ENCODE measurements at places on chromosomes 5 and 9.

DNA sequence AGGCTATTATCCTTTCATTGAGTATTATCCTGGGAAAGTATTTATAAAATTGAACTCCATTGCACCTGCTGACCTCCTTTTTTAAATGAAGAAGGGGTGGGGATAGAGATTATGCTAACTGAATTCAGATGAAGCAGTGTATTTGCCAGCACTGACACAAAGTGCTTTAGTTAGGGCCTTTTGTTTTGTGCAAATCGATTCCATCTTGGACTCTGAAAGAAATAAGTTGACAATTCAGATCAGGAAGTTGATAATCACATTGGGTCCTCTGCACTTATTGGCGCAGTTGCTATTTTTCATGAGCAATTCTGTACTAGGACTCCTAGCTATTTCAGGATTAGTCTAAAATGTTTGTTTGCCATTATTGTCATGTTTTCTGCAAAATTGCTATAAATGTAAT, 101.6 kb upstream of the FSD1L start:
- DNase-seq = no peak

DNA sequence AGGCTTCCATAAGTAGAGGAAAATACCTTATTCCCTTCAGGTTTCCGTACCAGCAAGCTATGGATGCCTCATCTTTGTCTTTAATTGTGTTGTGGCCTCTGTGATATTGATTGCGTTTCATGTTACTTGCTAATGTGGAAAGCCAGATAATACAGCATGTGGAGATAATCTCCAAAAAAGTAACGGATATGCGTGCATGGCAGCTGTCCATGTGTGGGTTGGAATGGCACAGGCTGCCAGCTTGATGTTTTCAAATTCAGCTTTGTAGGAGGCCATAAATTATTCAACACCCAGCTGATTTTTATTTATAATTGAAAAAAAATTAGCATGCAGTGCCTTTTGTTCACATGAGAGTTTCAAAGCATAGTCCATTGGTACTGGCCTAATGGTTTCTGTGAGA, 144.9 kb downstream of the GIN1 start:
- DNase-seq = no peak

GRCh38 chr5:164532235-164532900, 1026.9 kb downstream of the MAT2B start:
- no peak for DNase-seq

DNA sequence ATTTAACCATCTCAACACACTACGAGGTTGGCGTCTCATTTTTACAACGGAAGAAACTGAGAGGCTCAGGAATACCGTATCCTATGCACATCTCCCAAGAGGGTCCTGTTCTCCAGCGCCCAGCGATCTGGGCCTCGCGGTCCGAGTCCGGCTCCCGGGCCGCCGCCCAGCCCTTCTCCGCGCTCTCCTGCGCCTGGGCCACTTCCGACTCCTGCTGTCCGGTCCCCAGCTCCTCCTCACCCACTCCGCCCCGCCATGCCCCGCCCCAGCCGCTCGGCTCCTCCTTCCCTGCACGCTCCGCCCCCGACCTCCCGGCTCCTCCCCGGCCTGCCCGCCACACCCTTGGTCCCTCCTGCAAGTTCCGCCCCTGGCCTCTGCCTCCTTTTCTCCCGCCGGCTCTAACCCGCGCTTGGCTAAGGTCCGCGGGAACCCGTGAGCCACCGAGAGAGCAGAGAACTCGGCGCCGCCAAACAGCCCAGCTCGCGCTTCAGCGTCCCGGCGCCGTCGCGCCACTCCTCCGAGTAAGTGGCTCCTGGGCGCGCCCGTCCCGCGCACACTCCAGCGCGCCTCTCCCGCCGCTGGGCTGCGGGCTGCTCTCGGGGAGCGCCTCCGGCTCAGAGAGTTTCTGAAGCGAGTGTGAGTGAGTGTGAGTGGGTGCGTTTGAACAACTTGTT, 87.3 kb upstream of the TNFAIP8 start:
- peak; percentile 96 for DNase-seq

- peak; percentile 77 for DNase-seq
Observed at GRCh38 chr9:120928483-120929228, 2.1 kb upstream of the TRAF1 start.

GRCh38 chr9:22217254-22217653, 208.1 kb upstream of the CDKN2B start:
- DNase-seq = no peak

DNA sequence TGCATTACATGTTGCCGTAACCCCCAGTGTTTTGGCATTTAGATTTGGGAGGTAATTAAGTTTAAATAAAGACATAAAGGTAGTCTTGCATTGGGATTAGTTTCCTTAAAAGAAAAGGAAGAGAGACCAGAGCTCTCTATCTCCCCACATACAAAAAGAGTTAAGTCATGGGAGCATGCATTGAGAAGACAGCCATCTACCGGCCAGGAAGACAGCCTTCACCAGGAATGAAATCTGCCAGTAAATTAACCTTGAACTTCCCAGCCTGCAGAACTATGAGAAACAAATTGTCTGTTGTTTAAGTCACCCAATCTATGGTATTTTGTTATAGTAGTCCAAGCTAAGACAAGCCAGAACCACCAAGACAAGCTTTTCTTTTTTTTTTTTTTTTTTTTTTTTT, 567.0 kb upstream of the CDH18 start:
- no peak for DNase-seq

DNA sequence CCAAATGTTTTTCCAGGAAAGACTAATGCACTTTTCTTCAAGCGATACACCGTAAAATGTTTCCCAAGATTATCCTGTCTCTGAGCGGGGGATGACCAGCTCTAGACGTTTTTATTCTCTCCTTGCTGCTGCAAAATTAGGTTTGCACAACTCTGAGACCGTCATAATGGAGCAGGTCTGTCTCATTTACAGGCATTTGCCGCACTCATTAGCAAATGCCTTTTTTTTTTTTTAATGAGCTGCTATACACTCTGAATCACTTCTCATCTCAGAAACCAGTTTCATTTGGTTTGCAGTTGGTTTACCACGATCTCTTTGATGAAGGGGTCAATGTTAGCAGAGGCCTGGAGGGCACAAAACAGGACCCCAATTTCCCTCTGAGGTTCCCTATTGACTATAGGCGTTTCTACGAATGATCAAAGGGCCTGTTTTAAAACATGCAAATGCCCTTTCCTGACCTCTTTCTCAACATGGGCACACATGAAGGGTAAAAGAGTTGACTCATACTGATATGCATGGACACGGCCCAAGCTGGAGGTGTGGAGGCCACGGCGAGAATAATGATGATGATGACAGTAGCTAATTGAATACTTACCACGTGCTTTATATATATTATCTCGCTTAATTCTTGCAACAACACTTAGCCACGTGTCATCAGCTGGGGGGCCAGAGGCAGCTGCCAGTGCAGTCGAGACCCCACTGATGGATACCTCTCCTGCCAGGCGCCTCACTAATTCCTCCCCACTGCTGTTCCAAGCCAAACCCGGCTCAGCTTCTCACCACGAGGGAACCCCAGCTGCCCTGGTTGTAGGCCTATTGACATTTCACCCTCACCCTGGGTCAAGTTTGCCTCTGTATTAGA, 89.9 kb upstream of the PTCH1 start:
- no peak for DNase-seq

DNA sequence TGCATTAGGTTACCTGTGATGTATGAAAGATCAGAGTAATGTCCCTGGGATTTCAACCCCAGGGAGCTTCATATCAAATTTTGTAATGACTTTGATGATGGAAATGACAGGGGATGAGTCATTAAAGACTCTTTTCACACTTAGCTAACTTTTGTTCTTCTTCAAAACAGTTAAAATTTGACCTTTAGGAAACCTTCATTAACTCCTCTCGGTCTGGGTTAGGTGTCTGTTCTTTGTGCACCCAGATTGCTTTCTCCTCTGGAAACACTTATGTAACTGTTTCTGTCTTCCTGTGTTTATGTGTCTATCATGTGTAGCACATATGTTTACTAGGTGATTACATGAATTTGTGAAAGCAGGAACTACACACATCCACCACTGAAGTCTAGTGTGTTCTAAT, 1.6 kb downstream of the SRFBP1 start:
- no peak for DNase-seq

- no peak for DNase-seq
Observed at GRCh38 chr9:137988701-137989100, 111.1 kb downstream of the CACNA1B start.

- no peak for DNase-seq
Observed at GRCh38 chr9:37908698-37909186, 4.8 kb upstream of the SLC25A51 start.

GRCh38 chr9:72882117-72882775, 70.6 kb downstream of the ALDH1A1 start:
- no peak for DNase-seq

- no peak for DNase-seq
Observed at GRCh38 chr5:170221327-170221741, 11.5 kb upstream of the C5orf58 start.

DNA sequence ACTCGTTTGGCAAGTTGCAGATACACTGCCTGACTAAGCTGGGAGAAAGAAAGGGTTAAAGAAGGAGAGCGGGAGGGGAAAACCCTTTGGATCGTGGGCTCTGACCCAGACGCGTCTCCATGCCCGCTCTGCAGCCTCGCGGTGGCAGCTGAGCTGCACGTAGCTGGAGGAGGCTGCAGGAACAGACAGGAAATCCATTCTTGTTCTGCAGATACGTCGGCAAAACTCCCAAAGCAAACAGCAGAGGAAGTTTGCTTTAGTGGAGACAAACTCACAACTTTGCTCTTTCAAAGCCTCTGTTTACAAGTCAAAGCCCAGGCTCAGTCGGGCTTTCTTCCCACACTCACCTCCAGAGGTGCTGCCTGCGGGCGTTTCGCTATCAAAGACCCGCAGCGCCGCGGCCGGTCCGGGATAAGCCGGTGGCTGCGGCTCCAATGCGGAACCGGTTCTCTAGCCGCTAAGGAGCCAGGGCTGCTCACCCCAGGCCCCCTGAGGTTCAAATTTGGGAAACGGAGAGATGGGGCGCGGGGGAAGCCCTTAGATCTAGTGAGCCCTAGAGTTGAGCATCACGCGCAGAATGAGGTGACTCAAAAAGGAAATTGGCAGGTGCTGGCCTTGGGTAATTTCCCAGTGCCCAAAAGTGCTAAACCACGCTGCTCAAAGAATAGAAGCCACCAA, 60.7 kb downstream of the MAT2B start:
- peak; percentile 18 for DNase-seq

DNA sequence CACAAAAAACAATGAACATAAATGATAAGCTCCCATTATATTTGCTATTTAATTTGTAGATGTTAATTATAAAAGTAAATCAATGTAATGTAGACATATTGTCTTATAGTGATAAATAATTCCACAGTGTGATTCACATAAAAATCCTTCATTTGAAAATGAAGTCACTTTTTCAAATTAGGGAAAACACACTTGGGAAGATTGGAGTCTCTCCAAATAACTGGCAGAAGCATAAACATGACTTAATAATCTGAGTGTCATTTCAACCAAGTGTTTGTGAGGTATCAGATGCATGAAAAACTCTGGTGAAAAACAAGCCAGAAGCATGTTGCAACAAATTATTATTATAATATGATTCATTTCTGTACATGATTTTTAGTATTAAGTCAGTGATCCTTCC, 102.2 kb downstream of the CETN3 start:
- DNase-seq = no peak

DNA sequence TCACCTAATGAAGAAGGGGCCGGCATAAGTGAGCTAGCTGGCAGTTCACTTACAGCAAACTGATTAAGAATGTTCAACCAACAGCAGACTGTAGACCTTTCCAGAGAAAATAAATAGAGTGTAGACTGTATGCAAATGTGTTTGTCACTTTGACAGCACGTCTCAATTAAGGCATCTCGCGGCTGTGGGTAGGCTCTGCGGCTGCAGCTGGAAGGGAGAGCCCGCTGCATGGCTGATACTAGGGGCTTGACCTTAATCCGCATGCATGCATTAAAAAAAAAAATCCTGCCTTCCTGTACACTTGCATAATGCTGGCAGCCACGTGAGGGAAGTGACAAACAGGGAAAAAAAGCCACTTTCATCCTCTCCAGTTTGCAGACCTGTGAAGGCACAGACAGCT, 82.3 kb downstream of the CRB2 start:
- no peak for DNase-seq

- no peak for DNase-seq
Observed at GRCh38 chr5:31656806-31657205, 17.9 kb downstream of the PDZD2 start.

DNA sequence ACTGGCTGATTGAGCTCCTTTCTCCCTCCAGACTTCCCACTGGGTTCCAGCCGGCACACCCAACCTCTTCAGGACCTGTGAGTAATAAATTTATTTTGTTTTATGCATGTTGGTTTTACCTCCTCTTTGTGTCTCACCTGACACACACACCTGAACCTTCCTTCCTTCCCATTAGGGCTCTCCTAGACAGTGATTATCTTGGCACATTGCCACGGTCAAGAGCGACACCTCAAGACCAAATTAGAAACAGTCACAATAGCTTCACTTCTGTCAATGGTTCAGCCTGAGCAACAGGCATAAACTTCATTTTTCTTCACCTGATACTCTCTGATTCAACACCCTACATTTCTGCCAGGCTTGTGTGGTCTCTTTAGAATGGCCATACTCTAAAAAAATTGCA, 296.3 kb upstream of the SMARCA2 start:
- DNase-seq = no peak

GRCh38 chr9:74784506-74784905, 103.2 kb downstream of the TRPM6 start:
- DNase-seq = no peak

GRCh38 chr9:20191228-20191840, 402.5 kb upstream of the SLC24A2 start:
- no peak for DNase-seq

DNA sequence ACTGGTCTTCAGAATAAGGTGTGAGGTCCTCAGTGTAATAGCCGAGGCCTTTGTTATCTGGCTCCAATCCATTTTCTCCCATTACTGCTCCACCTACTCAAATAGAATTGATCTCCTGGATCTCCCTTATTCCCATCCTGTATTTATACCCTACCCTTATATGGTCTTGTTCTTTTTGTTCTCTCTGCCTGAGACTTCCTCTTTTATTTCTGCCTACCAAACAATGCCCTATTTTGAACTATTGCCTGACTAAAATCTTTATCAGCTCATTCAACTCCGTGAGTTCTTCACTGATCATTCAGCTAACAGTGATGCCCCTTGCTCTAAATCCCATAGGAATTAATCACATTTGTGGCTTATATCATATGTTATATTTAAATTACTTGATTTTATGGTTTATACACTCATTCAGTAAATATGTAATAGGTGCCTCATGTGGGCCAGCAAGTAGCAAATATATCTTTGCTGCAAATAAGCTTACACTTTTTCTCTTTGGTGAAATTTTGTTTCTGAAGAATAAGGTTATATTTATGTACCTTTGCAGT, 417.5 kb upstream of the MEF2C start:
- DNase-seq = no peak

GRCh38 chr9:78871452-78872331, 574.8 kb downstream of the PSAT1 start:
- DNase-seq = no peak

DNA sequence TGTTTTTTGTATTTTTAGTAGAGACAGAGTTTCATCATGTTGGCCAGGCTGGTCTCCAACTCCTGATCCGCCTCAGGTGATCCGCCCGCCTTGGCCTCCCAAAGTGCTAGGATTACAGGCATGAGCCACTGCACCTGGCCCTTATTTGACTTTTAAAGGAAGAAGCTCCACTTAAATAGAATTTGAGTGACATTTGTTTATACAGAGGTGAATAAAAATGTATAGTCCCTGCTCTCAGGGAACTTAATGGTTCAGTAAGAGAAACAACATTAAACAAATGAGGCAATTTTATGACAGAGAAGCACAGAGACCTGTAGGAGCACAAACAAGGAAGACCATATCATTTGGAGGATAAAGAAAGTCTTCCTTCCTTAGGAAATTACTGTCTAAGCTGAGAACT, 65.7 kb downstream of the C9orf152 start:
- no peak for DNase-seq

GRCh38 chr5:88470745-88471144, 202.1 kb upstream of the TMEM161B start:
- DNase-seq = no peak

Measured in activated CD8-positive, alpha-beta memory T cell treated with anti-CD3 and anti-CD28 coated beads, Interleukin-2, amount 50 U/mL, for 4 hours (primary cell).